ENCODE measurements at places on chromosomes 7 and 10.
A peak's percentile ranks its signal among the peaks of the same experiment; 100 is the strongest.

DNA sequence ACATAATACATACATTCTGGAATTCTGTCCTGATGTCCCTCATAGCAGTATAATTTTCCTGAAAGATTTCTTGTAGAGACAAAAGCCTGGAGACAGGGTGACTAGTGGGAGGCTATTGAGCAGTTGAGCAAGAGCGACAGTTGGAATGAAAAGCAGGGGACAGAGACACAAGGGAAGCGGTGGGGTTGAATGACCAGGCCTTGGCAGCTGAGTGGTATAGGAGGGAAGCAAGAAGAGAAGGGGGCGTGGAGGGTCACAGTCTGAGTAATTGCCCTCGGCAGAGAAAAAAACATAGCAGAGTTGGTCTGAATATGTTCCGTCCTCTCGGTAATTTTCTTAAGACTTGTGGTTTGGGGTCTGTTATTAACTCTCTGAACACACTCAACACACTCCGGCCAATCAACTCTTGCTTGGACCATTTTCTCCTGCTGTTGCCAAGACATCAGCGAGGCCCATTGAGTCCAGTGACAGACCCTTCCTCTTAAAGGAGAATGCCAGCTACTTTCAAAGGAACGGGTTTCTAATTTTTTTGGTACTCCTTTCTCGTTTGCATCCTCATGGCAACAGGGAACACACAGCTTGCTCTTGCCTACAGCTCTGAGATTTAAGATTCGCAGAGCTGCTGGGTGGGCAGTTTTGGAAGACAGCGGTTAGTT is 5.3 kb upstream of the ACTR3B start:
- DNase-seq: no peak

GRCh38 chr7:132654150-132654549 is 77.9 kb upstream of the PLXNA4 start:
- no peak for DNase-seq

GRCh38 chr7:140391634-140392033 is 6.7 kb downstream of the SLC37A3 start:
- DNase-seq: no peak

- DNase-seq: no peak
Observed at GRCh38 chr7:33093266-33093665, 15.9 kb downstream of the RP9 start.

DNA sequence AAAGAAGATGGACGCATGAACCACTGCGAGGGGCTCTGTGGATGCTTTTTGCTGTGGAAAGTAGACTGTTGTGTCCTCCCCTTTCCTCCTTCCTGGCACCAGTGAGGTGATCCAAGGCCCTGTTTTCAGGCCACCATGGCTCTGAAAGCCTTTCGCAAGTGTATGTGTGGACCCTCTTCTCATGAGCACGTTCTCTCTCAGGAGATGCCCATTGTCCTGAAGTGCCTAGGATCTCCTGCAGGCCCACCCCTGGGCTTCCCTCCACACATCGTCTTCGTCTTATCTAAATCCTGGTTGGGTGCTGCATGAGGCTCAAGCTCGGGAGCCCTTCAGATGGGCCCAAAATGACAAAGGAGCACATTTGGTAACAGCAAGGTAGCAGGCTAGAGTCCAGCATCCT is 188.2 kb downstream of the PTPN20 start:
- DNase-seq: no peak

GRCh38 chr7:14691597-14692203 is 210.9 kb downstream of the DGKB start:
- DNase-seq: peak; percentile 21

GRCh38 chr7:134505856-134506255 is 21.5 kb upstream of the AKR1B10 start:
- DNase-seq: no peak

- DNase-seq: no peak
Observed at GRCh38 chr10:45278860-45279498, 36.4 kb downstream of the OR13A1 start.

GRCh38 chr10:100755821-100756220 is 10.4 kb downstream of the PAX2 start:
- DNase-seq: no peak

DNA sequence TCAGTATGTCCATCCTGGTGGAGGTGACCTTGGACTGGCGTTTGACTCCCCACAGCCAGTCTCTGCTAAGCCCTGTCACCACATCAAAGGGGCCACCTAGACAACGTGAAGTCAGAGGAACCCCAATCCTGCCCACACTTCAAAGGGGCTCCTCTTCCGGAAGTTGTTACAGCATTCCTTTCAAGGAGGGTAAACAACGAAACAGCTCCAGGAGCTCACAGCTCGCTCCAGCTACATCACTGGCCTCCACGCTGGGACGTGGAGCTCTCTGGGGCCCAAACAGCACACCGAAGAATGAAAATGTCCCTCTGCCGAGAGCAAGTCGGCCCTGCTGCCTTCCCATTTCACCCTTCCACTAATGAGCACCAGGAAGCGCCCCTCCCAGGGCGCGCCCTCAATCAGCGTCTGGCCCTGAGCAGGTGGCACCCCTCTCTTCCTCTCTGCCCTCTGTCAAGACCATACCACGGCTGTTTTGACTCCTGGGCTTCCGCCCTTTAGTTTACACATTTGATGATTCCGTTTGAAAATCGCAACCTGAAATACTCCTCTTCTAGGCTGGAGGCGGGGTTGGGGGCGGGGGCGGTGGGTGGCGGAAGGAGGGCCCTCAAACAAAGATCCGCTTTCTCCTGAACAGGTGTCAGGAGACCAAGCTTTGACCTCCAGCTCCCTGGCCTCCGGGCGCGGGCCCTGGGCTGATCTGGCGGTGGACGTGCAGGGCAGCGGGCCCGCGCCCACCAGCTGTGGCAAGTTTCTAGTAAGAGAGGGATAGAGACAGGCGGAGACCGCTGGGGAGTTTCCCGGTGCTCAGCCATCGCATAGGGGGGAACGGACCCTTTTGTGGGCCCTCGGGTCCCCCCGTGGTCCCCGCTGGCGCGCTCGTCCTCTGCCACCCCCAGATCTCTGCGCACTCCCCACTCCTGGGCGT is 53.1 kb upstream of the KDM7A start:
- peak; percentile 38 for DNase-seq

DNA sequence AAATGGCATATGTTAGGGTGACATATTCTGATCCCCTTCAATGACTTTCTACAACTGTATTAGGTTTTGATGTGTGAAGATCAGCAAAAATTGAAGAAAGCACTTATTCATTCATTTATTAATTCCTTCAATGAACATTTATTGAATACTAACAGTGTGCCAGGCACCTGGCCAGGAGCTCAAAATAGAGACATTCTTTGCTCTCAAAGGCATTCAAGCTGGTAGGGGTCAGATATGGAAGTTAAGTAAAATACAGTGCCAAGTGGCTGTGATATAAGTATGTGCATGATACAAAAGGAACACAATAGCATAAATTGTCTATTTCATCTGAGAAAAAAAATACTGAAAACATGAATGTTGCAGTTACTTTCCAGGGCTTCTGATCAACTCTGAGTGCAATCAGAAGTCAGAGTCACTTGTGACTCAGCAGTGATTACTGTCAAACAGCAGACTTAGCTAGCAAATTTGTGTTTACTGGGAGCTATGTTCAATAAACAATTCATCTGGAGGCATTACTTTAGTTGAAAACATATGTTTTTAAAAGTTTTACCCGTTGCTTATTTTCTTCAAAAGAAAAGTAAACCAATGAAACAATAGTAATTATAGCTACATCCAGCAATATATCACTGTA is 60.4 kb upstream of the CACNB2 start:
- DNase-seq: no peak

DNA sequence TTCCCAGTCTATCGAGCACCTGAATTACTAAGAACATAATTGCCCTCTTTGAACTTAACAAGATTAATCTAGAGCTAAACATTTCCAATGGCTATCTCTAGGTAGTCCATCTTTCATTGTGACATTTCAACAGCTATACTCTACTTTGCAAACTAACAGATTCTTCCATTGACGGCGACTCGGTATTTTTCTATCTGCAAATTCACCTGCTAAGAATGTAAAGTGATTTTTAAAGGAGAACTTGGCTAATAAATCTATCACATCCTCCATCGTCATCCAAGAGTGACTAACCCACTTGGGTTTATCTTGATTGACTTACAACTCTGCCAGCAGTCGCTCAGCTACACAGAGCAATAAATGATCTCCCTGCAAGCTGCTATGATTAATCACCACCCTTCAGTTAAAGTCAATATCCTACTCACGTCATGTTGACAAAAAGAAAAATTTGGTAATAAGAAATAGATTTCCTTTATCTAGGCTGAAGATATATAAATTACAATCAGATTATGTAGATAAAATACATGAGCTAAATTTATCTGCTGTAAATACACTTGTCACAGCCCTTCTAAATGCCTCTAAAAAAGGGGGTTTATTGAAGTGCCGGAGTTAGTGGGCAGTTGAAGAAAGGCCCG is 99.5 kb downstream of the SFMBT2 start:
- no peak for DNase-seq

DNA sequence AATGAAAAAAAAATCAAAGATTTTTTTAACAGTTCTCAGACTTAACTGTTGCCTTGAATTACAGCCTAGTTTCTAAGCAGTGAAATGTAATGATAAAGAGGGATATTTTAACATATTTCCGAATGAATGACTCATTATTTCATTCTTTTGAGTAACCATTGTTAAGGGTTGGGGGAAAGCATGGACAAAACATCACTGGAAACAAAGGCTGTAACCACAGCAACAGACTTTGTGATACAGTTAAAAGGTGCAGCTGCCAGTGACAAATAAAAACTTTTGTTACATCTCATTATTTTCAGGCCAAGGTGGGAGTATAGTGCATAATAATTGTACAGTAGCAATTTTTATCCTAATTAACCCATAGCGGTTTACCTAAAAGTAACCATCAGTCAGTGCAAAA is 172.6 kb downstream of the LRRTM3 start:
- DNase-seq: no peak

GRCh38 chr7:82317257-82317721 is 126.3 kb downstream of the CACNA2D1 start:
- no peak for DNase-seq

DNA sequence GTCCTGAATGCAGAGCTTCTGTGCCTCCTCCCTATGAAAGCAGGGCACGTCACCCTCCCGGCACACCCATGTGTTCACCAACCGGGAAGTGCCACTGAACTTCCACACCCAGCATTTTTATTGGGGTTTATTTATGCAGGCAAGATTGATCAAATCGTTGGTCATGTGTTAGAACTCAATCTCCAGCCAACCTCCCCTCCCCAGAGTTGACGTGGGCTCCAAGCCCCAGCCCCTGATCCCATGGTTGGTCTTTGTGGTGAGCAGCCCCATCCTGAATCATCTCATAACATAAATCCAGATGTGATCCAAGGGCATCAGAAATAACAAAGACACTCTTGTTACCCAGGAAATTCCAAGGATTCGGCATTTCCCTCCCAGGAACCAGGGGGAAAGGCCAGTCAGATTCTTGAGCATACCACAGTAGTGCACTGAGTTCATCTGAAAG is 151.2 kb downstream of the TPST1 start:
- no peak for DNase-seq

DNA sequence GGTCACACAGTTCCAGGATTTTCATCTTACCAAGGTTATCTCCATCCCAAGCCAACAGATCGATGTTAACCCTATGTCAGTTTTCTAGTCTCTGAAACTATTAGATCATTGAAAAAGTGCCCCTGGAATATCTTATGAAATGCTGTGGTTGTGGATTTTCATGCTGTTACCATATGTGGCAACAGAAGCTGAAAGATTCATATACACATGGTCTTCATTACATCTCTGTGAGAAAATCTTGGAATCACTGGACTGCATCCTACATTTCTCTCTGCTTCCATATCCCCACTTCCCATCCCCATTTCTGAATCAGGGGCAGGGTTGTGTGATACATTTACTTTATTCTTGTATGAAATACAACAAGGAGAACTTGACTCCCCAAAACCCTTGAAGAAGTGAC is 146.1 kb downstream of the SLC16A9 start:
- DNase-seq: no peak

DNA sequence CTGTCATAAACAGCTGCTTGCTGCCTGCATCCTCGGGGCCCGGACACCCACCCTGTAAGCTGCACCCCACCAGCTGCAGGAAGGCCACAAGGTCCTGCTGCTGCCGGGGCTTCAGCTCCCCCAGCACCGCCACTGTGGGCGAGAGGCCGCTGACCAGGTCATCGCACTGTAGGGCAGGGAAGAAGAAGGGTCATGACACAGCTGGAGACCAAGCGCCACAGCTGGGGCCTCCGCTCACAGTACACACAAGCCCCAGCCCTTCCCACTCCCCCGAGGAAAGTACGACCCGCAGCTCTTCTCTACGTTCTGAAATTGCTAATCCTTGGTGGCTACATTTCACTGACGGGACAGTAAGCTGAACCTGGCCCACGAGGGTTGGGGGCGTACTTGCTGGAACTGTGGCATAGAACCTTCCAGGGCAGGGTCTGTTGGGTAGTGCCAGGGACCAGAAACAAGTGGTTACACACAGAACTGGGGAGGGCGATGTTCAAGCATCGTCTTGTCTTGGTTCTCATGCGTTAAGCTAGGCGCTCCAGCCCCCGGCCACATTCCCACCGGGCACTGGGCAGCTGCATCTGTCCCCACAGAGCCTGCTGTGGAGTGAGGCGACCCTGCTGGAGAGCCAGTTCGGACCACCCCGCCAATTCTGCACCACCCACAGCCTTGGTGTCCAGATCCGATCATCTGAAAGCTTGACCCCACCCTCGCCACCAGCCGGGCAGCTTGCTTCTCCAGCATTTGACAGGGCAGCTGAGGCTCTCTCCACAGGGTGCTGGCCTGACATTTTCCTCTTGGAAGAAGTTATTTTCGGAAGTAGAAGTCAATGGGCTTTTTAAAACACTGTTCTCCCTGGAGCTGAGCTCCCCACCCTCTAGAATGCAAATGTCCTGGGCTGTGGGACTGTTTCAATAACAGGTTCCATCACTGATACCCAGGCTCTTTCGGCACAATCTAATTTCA is 50.8 kb downstream of the GSDME start:
- no peak for DNase-seq

- no peak for DNase-seq
Observed at GRCh38 chr10:103709341-103709920, 145.9 kb downstream of the SH3PXD2A start.

- DNase-seq: no peak
Observed at GRCh38 chr7:23520582-23520981, 11.2 kb downstream of the TRA2A start.

- DNase-seq: no peak
Observed at GRCh38 chr7:71912476-71912875, 499.7 kb downstream of the CALN1 start.

DNA sequence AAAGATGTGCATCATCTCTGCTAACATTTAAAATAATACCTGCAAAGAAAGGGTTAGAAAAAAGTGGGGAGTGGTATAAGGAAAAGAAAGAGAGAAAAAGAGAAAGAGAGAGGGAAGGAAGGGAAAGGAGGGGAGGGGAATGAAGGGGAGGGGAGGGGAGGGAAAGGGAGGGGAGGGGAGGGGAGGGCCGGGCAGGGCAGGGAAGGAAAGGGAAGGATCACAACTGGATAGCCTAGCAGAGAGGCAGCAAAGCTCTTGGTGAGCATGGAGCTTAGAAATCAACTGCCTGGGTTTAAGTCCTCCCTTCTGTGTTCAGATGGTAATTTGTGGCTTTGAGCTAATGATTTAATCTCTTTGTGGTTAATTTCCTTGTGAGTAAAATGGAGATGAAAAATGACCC is 5.4 kb upstream of the FAM237B start:
- no peak for DNase-seq

Data from stimulated activated CD8-positive, alpha-beta memory T cell treated with anti-CD3 and anti-CD28 coated beads, Interleukin-7, amount 100 ng/mL, for 1 hour (primary cell).